ENCODE measurements at places on chromosomes 1 and 21.

GRCh38 chr21:43332861-43333297 is 94.1 kb downstream of the SIK1 start:
- H3K4me3 ChIP-seq: no peak overlapping the region
- peaks cover 3% of the 10 kb centered on the region for H3K4me1 ChIP-seq
- ATAC-seq: no peak
- H3K27me3 ChIP-seq: no peaks in the 10 kb centered on the region
- H3K27ac ChIP-seq: no peak overlapping the region

DNA sequence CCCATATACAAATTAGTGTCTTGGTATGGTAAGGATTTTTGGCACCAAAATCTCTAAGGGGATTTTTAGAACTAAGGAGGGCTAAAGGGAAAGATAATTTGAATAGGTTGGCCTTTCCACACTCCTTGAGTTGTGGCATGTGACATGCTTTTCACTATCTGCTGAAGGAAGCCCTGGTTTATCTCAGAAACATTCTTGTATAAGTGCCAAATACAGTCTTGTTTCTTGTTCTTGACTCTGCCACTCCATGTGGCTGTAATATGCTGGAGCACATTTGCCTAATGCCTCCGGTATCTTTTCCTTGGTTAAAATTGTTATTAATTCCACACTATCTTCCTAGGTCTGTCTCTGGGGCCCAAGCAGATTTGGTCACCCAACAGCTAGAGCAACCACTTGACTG is 457.0 kb downstream of the USP25 start:
- no peaks in the 10 kb centered on the region for H3K36me3 ChIP-seq
- H3K27ac ChIP-seq: no peak overlapping the region
- no peak overlapping the region for H3K4me3 ChIP-seq
- no peaks in the 10 kb centered on the region for H3K4me1 ChIP-seq
- ATAC-seq: no peak

DNA sequence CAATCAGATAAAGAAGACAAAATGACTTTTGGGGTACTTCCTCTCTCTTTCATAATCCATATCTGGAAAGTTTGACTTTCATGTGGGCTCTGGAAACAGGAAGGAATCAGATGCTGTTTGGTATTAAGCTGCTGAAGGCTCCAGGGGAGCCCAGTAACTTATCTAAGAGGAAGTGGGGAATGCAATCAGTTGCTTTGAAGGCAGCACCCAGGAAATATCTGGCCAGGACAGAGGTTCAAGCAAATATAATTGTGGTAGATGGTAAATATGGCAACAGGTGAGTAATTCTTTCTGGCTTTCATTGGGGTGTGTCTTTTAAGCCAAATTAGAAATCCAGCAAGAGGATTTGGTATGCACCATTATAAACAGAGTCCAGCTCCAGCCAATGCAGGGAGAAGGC is 44.4 kb downstream of the COLGALT2 start:
- H3K27ac ChIP-seq: no peak overlapping the region
- H3K27me3 ChIP-seq: no peaks in the 10 kb centered on the region
- H3K36me3 ChIP-seq: no peaks in the 10 kb centered on the region
- peaks cover 4% of the 10 kb centered on the region for H3K4me1 ChIP-seq

- peaks cover 4% of the 10 kb centered on the region for H3K4me1 ChIP-seq
- H3K27ac ChIP-seq: peak overlapping the region; percentile 70
- H3K27me3 ChIP-seq: no peaks in the 10 kb centered on the region
- H3K4me3 ChIP-seq: no peak overlapping the region
- peaks cover 57% of the 10 kb centered on the region for H3K36me3 ChIP-seq
These were observed 52.9 kb downstream of the KCNAB2 start for GRCh38 chr1:6098303-6099215.

DNA sequence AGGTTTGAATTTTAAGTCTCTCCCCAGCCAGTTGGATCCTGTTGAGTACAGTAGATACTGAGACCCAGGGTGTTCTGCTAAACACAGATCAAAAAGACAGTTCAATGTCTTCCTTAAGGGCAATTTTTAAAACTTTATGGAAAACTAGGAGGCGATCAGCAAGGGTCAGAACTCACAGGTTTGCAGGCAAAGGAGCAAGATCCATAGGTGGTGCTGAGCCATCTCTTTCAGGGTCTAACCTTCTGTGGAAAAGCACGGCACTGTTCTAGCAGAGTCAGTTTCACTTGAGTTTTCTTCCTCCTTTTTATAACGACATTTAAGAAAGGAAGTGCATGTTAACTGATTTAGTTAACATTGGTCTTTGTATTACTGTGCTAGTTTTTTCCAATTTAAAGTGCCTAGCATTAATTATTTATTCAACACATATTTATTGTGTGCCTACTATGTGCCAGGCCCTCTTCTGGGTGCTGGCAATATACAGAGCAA is at the start of gene CD84:
CD84 (minus strand) TSS at position 281 of the 486 bp plus-strand sequence; CDS start at position 222, 59 bp downstream.
- peaks cover 68% of the 10 kb centered on the region for H3K4me1 ChIP-seq
- peak within 1 kb of the TSS; percentile 89 for H3K27ac ChIP-seq
- H3K27me3 ChIP-seq: no peaks in the 10 kb centered on the region
- H3K4me3 ChIP-seq: peak within 1 kb of the TSS; percentile 73

DNA sequence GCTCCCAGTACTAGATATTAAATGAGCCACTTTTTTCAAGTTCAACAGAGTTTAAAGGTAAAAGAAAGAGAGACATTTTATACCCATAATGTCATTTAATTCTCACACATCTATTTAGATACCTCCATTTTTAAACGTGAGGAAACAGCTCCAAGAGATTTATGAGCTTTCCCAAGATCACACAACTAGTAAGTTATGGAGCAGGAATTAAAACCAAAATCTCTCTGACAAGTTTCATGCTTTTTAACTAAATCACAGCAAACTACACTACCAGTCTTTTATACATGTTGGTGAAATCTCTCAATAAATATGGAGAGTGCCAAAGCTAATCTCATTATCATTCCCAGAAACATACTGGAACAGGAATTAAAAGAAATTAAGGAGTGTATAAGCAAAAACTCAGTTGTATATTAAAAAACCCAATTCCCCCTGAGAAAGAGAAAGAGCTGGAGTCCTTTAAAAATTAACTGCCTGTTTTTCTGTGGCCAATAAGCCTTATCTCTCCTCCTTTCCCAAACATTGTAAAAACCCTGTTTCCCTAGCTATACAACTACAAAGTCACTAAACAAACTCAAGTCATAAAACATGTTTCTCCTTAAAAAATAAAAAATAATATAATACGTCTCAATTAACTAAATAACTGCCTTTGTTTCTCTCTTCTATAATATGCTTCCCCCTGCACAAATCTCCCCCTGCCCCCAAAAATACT is 26.7 kb upstream of the THEM4 start:
- no peak overlapping the region for H3K27ac ChIP-seq
- H3K4me3 ChIP-seq: no peak overlapping the region
- H3K27me3 ChIP-seq: no peaks in the 10 kb centered on the region
- peaks cover under 1% of the 10 kb centered on the region for H3K36me3 ChIP-seq
- peaks cover 7% of the 10 kb centered on the region for H3K4me1 ChIP-seq

GRCh38 chr1:172622541-172622940 is 36.4 kb upstream of the FASLG start:
- no peaks in the 10 kb centered on the region for H3K36me3 ChIP-seq
- peaks cover 4% of the 10 kb centered on the region for H3K27me3 ChIP-seq
- H3K4me1 ChIP-seq: peaks cover 5% of the 10 kb centered on the region
- H3K27ac ChIP-seq: no peak overlapping the region

GRCh38 chr1:9942939-9943788 is at the start of the genes LZIC and NMNAT1:
TSS of gene LZIC (minus strand) at chr1:9943391. CDS start at chr1:9936619, 6,772 bp downstream.
TSS of gene NMNAT1 (plus strand) at chr1:9943475. CDS start at chr1:9972074, 28,599 bp downstream.
- peaks cover 6% of the 10 kb centered on the region for H3K4me1 ChIP-seq
- peaks cover 47% of the 10 kb centered on the region for H3K36me3 ChIP-seq
- peak within 1 kb of the TSS; percentile 97 for H3K4me3 ChIP-seq
- peak; percentile 97 for ATAC-seq
